HL-60 (cell line): ENCODE measurements at places on chromosomes 3 and 15.
A peak's percentile ranks its signal among the peaks of the same experiment; 100 is the strongest.

- no peak for DNase-seq
Observed at GRCh38 chr15:31365032-31365654, 38.5 kb downstream of the KLF13 start.

DNA sequence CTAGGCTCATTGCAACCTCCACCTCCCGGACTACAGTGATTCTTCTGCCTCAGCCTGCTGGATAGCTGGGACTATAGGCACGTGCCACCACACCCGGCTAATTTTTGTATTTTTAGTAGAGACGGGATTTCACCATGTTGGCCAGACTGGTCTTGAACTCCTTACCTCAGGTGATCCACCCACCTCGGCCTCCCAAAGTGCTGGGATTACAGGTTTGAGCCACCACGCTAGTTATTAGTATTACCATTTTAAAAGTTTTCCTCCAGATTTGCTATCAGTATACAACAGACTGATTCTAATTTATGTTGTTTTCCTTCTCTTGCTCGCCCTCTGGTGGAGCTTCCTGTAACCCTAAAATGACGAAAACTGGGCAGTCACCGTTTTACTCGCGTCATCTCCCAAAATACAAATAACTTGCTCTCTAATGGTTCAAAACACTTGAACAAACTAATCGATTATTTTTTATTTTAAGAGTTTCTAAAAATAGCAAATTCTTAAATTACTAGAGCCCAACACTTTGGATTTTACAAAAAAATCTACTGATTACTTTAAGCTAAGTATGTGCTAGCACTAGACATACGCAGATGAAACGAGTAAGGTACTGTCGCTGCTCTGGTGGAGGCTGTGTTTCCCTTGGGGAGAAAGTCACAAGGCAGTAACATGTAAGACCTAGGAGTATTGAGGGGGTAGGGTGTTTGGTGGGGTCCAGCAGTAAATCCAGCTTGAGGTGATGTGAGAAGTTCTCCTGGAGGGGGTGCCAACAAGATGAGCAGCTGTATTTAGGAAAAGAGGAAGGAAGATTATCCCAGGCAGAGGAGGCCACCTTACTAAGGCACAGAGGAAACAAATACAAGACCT is 203.3 kb downstream of the MBNL1 start:
- DNase-seq = no peak

DNA sequence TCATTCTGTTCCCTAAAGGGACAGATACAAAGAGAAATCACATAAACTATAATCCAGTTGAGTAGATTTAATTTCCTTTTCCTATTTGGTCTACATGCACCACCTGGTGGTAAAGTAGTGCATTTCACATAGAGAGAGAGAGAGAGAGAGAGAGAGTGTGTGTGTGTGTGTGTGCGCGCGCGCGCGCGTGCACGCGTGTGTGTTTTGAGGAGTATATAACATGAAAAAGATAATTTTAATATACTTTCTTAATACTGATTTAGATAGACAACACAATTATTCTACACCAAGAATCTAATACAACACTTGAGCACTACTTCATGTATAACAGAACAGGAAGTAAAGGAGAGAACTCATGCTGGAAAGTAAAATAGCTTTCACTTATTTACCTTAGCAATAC is 1.1 kb upstream of the FGF7 start:
- DNase-seq = no peak

DNA sequence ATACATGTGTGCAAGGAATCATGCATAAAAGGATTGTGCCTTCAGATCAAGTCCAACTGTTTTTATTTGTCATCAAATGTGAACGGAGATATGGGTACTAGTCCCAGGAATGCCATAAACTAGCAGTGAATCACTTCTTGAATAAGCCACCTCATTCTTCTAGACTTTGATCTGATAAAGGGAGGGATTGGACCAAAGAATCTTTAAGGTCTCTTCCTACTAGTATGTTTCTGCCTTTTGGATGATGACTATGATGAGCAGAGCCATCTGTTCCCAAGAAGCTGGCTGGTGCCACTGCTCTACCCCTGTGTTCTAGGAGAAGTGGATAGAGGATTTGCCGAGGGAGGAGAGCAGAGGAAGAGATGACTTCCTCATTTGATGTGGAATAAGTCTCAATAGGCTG is 28.8 kb upstream of the UACA start:
- no peak for DNase-seq

DNA sequence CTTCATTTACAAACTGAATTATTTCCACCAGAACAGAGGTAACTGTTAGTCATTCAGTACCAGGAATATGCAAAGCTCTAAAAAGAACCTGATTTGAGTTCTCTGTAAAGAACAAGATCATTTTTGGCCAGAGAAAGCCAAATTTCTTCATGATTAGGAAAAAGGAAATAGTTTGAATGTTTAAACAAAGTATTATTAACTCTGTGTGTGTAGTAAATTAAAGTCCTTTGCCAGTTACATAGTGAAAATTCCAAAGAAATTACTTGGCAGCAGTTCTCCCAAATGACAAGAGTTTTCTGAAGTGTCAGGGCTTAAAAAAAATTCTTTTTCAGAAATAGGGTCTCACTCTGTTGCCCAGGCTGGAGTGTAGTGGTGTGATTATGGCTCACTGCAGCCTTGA is 24.5 kb downstream of the QTRT2 start:
- DNase-seq = no peak

- DNase-seq = no peak
Observed at GRCh38 chr15:69080295-69081248, 66.1 kb downstream of the NOX5 start.

DNA sequence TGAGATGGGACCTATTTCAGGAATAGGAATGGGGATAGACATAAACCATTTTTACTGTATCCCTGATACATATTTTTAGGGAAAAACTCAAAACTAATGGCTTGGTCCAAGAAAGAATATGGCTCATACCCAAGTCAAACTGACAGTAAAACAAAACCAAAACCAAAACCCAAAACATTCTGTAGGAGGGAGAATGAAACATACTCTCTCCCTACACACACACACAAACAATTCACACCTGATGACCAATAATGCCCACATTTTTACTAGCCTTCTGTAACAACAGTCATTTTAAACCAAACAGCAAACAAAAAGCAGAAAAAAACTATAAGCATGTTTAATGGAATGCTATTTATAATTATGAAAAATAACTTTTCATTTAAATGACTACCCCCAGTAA is 74.9 kb downstream of the NBEAL2 start:
- DNase-seq = no peak

- no peak for DNase-seq
Observed at GRCh38 chr3:36763850-36764703, at the start of gene DCLK3. Gene DCLK3 (minus strand): TSS chr3:36764553. CDS start chr3:36764263, 290 bp downstream.

DNA sequence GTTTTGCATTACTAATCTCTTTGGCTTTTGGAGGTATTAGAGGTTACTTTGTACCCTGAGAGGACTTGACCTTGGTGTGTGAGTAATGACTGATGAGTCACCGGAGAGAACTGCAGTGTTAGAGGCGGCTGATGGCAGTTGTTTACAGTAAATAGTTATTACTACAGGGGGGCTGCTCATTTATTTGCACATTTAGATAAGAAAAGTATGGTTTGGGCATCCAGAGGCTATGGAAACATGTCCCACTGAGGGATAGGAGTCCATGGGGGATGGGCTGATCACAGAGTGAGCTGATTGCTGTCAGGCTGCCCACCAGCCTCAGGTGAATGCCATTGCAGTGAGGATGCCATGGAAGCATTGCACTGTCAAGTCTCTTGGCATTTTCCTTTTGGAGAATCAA is 17.3 kb upstream of the STAC start:
- no peak for DNase-seq

- DNase-seq = no peak
Observed at GRCh38 chr15:38530113-38530512, 34.5 kb downstream of the RASGRP1 start.

- no peak for DNase-seq
Observed at GRCh38 chr3:110419096-110419495, 652.5 kb upstream of the NECTIN3 start.

DNA sequence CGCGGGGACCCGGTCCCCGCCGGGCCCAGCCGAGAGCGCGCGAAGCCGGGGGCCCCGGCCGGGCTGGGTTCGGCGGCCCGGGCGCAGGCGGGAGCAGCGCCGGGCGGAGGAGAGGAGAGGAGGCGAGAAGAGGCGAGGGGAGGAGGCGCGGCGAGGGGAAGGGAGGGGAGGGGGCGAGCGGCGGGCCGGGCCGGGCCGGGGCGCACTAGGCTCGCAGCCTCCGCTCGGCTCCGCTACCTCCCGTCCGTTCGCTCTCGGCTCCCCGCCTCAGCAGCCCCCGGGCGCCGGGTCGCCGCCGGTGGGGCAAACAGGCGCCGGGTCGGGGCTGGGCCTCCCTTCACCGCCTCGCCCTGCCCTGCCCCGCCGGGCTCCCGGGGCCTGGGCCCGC is 351 bp downstream of the INSYN1 start:
- no peak for DNase-seq

DNA sequence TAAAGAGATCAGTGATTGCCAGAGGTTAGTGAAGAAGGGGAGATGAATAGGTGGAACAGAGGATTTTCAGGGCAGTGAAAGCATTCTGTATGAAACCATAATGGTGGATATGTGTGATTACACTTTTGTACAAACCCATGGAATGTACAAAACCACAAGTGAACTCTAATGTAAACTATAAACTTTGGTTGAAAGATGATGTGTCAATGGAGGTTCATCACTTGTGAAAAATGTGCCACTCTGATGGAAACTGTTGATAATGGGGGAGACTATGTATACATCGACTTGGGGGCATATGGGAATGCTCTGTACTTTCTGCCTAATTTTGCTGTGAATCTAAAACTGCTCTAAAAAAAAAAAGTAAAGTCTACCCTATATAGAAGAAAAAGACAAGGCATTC is 68.7 kb upstream of the ARHGEF3 start:
- no peak for DNase-seq

DNA sequence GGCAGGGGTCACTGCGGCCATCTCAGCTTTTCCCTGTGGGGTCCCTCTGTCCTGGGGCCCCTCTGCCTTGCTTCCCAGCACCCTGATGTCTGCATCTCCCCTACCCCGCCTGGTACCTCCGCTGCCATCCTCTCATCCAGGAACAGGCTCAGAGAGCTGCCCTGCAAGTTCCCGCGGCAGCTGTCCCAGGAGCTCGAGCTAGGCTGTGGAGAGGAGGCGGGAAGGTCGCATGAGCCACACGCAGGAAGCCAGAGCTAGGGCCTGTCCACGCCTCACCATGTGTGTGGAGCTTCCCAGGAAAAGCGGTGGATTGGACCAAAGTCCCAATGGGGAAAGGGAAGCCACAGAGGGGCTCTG is 12.5 kb downstream of the PLA2G4B start:
- DNase-seq = no peak

- DNase-seq = no peak
Observed at GRCh38 chr3:156207802-156208685, 87.7 kb downstream of the KCNAB1 start.

DNA sequence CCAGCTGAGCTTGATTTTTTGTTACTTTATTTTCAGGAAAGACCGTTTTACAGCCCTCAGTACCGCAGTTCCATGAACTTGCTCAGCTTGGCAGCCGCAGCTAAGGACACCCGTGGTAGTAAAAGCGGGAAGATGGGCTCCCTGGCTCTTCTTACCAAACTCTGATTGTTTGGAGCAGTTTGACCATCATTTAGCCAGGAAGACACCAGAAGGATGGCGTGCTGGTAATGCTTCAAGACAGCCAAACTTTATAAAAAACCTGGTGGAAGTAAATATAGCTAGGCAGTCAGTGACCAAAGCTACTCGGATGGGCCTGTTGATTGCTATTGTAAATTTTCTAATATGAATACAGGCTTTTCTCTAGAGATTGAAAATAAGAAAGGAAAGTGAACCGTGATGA is 28.9 kb downstream of the POLR2M start:
- no peak for DNase-seq

GRCh38 chr3:186440891-186441290 is 78.9 kb upstream of the DGKG start:
- no peak for DNase-seq

GRCh38 chr3:131778526-131778925 is 256.3 kb downstream of the CPNE4 start:
- DNase-seq = no peak

GRCh38 chr3:151402349-151402748 is 17.8 kb upstream of the P2RY12 start:
- DNase-seq = no peak

GRCh38 chr3:182692021-182692420 is 101.3 kb upstream of the ATP11B start:
- no peak for DNase-seq

DNA sequence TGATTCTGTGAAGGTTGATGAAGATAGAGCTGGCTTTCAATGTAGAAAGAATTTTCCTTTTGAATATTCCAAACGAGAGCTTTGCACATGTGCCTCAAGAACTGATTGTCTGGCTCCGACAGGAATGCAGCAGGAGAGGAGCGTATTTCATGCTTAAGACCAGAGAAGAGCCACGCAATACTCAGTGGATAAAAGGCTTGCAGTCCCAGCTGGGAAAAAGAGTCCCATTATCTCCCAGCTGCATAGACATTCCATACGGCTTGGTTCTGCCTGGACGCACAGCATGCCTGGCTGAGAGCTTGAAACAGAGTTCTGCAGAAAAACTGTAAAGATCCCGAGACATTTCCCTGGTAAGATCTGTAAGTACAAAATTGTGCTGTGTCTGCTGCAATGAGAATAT is at the start of gene CNTN6:
Gene CNTN6, plus strand, starts transcription at position 254 of the 400 bp plus-strand sequence. CDS start 54,985 bp downstream, outside the sequence.
- no peak for DNase-seq

DNA sequence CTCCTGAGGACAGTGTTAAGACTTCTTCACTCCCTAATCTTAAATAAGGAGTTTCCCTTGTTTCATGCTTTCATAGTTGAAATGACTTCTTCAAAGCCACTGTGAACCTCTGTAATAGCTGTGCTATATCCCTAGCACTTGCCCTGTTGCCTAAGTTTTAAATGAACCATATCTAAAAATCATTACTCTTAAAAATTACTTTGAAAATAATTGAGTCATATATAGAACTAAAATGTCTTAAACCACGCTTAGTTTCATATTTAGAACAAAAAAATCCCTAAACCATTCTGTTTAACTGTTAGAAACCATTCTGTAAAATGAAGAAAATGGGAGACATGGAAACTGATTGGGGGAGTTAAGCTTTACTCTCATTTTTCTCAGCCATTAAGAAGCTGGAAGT is 29.8 kb downstream of the DNAJC19 start:
- no peak for DNase-seq

DNA sequence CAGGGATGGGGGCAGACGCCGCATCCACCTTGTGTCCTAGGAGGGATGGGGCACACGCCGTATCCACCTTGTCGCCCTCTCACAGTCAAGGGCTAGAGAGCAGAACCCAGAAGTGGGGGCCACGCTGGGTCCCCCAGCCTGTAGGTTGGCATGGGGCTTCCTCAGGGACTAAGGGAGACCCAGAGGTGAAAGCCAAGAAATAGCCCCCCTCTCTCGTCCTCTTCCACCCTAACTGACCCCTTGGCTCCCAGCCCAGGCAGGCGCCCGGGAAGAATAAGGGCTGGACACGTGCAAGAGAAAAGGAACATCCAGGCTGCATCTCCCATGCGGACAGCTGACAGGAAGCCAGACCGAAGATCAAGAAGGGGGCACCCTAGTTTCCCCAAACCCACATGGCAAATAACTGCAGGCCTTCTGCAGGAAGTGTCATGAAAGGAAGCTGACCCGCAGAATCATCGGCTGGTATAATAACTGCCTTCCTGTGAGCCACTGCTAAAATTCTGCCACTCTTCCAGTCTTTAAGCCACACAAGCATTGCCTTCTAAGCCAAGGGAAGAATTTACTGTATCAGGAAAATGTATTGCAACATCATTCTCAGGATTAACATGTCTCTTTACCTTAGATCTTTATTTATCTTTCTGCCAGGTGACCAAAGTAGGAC is 38.5 kb upstream of the TFRC start:
- DNase-seq = peak; percentile 91
